ENCODE measurements at places on chromosomes 6 and 20. TPM values are rescaled to one million over a fixed set of nuclear protein-coding genes. Genes with fewer than 3 reads are reported as not detected.

PLAGL2 gene
- polyA plus RNA-seq = 4.0 TPM

FAM83C gene
- not detected for polyA plus RNA-seq

NOX3 gene
- not detected for polyA plus RNA-seq

PCMTD2 gene
- 53.2 TPM for polyA plus RNA-seq

TMEM200A gene
- polyA plus RNA-seq = 36.0 TPM

MUC22 gene
- 0.13 TPM for polyA plus RNA-seq

TMX4 gene
- polyA plus RNA-seq = 10.9 TPM

POU5F1 gene
- not detected for polyA plus RNA-seq

ZNF318 gene
- polyA plus RNA-seq = 7.8 TPM

CST7 gene
- polyA plus RNA-seq = 0.08 TPM

TTK gene
- 4.1 TPM for polyA plus RNA-seq

SLC12A5 gene
- 19.9 TPM for polyA plus RNA-seq

RBM24 gene
- polyA plus RNA-seq = 0.20 TPM

HLA-DQB1 gene
- not detected for polyA plus RNA-seq

TGM2 gene
- polyA plus RNA-seq = 676 TPM

GLP1R gene
- not detected for polyA plus RNA-seq

TMEM217 gene
- polyA plus RNA-seq = 2.0 TPM

LBP gene
- 0.03 TPM for polyA plus RNA-seq

ADRM1 gene
- 137 TPM for polyA plus RNA-seq

FAM120B gene
- 9.6 TPM for polyA plus RNA-seq

FRK gene
- under 0.01 TPM for polyA plus RNA-seq

CEBPB gene
- 13.2 TPM for polyA plus RNA-seq

SIRPD gene
- not detected for polyA plus RNA-seq

NCOA3 gene
- 8.3 TPM for polyA plus RNA-seq

TRAPPC3L gene
- 0.03 TPM for polyA plus RNA-seq

POM121L2 gene
- not detected for polyA plus RNA-seq

TMC2 gene
- not detected for polyA plus RNA-seq

C4B gene
- 10.9 TPM for polyA plus RNA-seq

MAP7 gene
- 0.76 TPM for polyA plus RNA-seq

FGD2 gene
- not detected for polyA plus RNA-seq

CCN6 gene
- not detected for polyA plus RNA-seq

ENTPD6 gene
- polyA plus RNA-seq = 76.1 TPM

ATP6V1G2 gene
- 13.6 TPM for polyA plus RNA-seq

DLK2 gene
- polyA plus RNA-seq = 3.9 TPM

BPIFB2 gene
- not detected for polyA plus RNA-seq

KIF25 gene
- polyA plus RNA-seq = not detected

All from SK-N-SH (cell line).